Activated T-helper 9 cell treated with anti-CD3 and anti-CD28 coated beads, Interleukin-2, amount 50 U/mL, for 16 hours (primary cell): ENCODE measurements at places on chromosomes 12 and 14.

DNA sequence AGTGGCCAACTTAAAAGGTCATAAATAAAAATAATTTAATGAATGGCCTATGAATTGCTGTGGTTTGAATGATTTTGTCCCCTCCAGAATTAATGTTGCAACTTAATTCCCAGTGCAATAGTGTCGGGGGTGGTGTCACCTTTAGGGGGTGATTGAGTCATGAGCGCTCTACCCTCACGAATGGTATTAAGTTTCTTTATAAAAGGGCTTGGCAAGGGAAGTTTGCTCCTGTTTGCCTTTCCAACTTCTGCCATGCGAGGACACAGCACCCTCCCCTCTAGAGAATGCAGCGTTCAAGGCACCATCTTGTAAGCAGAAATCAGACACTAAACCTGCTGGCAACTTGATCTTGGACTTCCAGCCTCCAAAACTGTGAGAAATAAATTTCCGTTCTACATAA is 253.3 kb downstream of the ATXN7L3B start:
- DNase-seq = no peak

DNA sequence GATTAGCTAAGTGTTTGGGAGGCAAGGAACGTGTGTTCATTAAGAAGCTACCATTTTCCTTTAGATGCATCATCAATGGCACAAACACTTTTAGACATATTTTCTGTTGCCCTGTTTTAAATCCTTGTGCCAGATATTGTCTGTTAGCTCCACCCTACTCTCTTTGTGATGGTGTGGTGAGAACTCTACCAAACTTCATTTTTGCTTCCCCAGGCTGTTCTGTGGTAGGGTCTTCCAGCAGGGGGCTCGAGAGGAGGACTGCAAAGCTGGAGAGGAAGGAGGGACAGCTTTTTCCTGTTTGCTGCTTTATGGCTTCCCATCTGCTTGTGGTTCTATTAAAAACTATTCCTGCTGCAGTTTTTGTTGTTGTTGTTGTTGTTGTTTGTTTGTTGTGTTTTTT is 23.8 kb upstream of the STRAP start:
- DNase-seq = no peak

GRCh38 chr14:77306851-77307496 is 13.7 kb downstream of the POMT2 start:
- DNase-seq = no peak

GRCh38 chr12:83113945-83114344 is 427.2 kb downstream of the TMTC2 start:
- no peak for DNase-seq

DNA sequence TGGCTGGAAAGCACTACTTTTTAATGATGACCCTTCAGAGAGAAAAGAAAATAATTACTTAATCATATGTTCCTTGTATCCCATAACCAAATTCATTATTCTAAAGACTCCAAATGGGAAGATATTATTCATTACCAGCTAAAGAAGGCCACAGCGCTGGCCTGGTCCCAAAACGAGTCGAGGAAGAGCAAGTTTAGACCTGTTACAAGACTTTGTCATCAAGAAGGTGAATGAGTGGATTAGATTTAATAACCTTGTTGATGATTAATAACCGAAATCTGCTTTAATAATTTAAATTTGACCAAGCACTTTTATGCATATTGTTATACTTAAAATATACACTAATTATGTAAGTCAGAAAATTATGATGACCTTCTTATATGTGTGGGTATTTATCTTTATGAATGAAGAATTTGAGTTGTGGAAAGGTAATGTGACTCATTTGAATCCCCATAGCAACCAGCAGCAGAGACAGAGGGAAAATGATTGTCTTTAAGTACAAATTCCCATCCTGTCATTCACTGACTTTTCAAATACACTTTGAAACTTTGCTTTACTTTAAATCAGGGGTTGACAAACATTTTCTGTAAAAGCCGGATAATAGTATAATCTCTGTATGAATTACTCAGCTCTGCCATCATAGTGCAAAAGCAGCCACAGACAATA is 200.3 kb upstream of the NPAS3 start:
- no peak for DNase-seq

GRCh38 chr12:87670448-87670847 is 358.8 kb downstream of the C12orf50 start:
- DNase-seq = no peak

DNA sequence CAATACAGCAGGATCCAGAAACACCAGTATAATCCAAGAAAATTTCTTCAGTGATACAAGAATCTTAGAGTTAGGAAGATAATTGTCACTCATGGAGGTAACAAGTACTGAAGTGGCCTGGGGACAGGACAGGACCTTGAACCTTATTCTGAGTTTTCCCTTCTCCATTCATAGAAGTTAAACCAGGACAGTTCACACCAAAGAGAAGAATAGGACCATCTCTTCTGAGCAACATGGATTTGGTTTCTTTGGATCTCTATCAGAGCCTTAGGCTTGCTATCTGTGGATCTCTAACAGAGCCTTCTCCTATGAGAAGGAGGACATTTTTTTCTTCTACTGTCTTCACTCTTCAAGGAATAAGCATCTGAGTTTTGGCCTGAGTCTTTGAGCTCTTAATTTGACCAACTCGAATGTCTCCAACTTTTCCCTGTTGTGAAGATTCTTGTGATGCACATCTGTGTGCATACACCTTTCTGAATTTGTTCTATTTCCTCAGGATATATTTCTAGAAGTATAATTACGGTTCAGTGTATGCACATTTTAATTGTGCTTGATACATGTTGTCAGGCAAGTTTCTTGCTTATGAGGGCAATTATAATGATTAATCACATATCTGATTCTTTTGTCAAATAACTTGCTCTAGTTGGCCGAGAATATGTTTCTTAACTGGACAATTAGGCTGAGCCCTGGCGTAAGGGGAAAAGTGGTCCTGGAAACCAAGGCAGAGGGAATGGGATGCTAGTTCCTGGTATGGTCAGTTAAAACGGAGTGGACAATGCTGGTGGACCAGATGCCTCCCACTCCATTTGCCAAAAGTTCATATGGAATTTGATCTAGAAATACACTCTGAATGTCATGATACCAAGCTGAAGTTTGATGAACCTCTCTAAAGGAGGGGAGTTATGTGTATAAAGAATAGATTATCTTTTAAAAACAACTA is 6.6 kb downstream of the KRT6A start:
- no peak for DNase-seq
